ENCODE measurements at places on chromosomes 16 and 17.

DNA sequence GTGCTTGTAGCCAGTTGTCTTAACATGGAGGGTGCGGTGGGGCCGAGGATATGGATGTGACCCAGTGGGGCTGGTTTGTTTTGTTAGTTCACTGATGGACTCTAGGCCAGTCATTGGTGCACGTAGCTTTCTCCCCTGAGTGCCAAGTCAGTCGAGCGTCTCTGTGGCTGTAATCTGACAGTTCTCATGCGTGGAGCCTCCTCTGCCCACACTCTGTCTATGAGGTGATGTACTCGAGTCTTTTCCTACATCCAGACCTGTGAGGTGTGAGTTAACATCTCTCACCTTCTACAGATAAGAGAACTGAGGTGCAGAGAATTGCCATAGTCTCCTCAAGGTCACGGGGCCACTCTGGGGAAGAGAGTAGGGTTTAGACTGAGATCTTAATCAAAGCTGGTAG is 90.2 kb downstream of the MARCHF10 start:
- no peak for DNase-seq

- DNase-seq = no peak
Measured at GRCh38 chr17:72204742-72205141, 83.9 kb downstream of the SOX9 start.

DNA sequence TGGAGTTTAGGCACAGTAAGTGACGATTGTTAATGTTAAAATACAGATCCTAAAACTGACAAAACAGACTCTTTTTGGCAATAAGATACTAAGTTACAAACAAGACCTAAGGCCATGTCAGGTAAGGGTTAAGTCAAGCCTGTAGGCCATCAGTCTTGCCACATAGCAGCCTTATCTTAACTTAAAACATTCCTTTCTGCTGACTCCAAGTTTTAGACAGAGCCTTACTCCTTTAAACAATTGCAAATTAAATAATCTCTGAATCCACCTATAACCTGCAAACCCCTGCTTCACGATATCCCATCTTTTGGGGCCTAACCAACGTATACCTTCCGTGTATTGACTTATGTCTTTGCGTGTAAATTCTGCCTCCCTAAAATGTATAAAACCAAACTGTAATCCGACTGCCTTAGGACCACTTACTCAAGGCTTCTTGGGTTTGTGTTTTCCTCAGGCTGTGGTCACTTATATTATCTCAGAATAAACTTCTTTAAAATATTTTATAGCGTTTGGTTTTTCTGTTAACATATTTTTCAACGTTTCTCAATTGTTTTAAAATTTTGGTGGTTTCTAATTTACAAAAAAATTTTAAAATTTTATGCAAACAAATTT is 64.4 kb downstream of the EFCAB5 start:
- no peak for DNase-seq

- no peak for DNase-seq
Measured at GRCh38 chr16:13811834-13812233, 108.1 kb upstream of the ERCC4 start.

DNA sequence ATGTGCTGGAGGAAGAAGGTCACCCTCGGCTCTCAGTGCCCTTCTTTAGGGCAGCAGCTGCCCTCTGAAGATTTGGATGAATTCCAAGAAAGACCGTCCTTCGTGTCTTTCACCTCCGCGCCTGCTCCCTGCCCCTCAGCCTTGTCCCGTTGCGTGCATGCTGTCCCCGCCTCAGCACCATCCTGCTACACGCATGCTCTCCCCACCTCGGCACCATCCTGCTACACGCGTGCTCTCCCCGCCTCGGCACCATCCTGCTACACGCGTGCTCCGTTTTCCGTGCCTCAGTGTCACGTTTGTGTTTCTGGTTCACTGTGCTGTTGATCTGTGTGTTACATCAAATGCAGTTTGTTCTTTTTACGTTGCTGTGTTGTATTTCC is 13.5 kb downstream of the ACSF3 start:
- no peak for DNase-seq

Data from SK-N-MC (cell line).